ENCODE measurements at places on chromosomes 11 and 22.

GRCh38 chr22:27318516-27318915, 483.0 kb downstream of the MN1 start:
- DNase-seq: peak; percentile 69

DNA sequence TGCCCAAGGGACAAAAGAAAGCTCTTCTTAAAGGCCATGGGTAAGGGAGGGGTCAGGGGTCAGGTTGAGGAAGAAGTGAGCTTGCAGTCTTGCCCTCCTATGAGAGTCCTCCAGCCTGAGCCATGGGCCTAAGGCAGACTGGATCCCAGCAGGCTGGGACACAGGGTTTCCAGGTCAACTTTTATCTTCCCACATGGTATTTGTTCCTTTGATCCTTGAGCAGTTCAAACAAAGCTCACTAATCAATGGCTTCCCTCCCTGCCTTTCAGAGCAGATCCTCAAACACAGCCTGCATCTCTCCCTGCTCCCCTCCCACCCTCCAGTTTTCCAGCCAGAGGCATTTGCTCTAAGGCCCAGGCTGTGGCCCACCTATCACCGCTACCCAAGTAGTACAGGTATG, 589.3 kb downstream of the INSC start:
- no peak for DNase-seq

GRCh38 chr22:24843048-24843447, 37.0 kb downstream of the SGSM1 start:
- DNase-seq: no peak

- no peak for DNase-seq
These were observed 20.4 kb downstream of the FXYD6 start for GRCh38 chr11:117855912-117856651.

GRCh38 chr22:19058713-19059451, 63.3 kb downstream of the DGCR2 start:
- DNase-seq: no peak

GRCh38 chr11:29879560-29879959, 137.3 kb downstream of the KCNA4 start:
- no peak for DNase-seq

DNA sequence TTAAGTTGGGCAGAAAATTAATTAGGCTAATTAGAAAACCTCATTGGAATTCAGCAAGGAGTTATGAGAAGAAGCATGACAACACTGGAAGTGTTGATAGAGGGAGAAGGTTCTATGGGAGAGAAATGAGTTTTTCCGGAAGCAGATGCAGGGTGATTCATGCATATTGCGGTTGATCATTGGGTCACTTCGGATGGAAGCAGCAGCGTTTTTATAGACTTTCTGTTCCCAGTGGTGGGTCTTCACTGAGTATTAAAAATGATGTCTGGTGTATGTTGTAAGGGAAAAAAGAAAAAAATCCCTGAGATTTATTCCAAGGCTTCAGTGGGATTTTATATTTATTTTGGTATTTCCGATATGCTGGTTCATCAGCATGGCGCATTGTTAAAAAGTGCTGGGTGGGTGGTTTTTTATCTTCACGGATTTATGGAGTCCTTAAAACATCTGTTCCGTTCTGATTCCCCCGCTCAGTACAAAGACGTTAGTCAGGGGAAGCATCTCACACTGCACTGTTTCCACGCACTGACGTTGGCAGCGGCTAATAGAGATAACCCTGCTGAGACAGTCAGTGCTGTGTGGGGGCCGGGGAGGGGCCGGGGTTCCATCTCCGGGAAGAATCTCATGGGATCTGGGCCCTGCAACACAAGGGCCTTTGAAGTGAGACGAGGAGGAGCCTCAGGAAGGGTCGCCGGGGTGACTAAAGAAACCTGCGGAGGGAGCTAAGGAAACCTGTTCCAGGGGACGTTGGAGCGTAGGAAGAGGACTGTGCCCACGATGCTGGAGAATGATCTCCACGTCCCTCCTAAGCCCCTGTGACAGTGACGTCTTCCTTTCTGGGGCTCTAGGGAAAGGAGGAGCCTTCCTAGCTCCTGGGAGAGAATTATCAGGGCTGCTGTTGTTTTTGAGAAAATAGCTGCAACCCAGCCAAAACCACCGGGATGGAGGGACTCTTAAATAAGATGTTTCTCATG, 390.0 kb downstream of the NTM start:
- DNase-seq: peak; percentile 51

GRCh38 chr11:127338380-127339259, 338.1 kb upstream of the KIRREL3 start:
- no peak for DNase-seq

DNA sequence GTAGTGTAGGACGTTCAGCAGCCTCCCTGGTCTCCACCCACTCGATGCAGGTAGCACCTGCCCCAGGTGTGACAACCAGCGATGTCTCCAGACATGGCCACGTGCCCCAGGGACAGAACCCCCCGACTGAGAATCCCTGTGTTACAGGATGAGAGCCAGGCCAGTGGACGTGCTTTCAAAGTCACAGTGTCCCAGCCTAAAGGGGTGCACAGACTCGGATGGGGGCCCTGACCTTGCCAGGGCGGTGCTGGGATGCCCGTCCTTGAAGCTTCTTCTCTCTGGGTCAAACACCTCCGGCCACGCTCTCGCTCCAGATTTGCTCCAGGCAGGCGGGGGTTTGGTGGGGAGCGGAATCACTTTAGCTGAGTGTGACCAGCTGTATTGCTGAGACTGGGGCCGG, 23.3 kb upstream of the GAL start:
- DNase-seq: no peak

DNA sequence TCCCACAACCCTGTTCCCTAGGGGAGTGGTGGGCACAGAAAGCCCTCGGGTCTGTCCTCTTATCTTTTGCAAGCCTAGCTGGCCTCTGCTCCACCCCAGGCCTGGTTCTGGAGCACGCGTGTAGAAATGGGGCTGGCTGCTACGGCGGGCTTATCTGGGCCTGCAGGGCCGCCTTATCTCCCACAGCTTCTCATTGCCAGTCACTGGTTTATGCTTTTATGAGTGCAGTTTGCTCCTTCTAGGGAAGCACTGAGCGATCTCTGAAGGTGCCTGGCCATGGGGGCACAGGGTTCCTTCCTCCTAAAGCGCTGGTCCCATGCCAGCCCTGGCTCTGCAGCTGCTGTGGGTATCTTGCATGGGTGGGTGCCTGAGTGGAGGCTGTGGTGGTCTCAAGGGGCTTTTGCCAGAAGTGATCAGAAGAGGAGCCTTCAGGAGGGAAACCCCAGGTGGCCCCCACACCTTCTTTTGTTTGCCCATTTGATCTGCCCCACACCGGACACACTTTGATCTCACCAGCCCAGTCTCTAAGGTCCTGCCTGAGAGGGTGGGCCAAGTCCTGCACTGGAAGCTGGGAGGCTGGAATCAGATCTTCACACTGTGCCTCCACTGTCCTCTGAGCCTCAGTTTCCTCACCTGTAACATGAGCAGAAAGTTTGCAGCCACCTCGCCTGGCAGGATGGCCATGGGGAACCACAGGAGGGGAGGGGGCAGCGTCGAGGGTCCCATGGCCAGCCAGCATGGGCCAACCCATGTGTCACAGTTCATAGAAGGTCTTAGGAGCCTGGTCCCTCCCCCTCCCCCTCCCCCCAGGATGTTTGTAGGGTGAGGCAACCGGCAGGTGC, 86.6 kb upstream of the FGF3 start:
- DNase-seq: no peak

- DNase-seq: no peak
These were observed 9.5 kb downstream of the MACROD1 start for GRCh38 chr11:64156235-64157011.
